Stimulated activated CD4-positive, alpha-beta T cell treated with anti-CD3 and anti-CD28 coated beads, Interleukin-1b, Interleukin-23, amount 100 ng/mL, for 1 hour (primary cell): ENCODE measurements at places on chromosomes 1 and 21.

GRCh38 chr1:153946622-153947241 is at the start of gene DENND4B:
Gene DENND4B (minus strand): TSS chr1:153946718. CDS start chr1:153944374, 2,344 bp downstream.
- peak; percentile 52 for DNase-seq

DNA sequence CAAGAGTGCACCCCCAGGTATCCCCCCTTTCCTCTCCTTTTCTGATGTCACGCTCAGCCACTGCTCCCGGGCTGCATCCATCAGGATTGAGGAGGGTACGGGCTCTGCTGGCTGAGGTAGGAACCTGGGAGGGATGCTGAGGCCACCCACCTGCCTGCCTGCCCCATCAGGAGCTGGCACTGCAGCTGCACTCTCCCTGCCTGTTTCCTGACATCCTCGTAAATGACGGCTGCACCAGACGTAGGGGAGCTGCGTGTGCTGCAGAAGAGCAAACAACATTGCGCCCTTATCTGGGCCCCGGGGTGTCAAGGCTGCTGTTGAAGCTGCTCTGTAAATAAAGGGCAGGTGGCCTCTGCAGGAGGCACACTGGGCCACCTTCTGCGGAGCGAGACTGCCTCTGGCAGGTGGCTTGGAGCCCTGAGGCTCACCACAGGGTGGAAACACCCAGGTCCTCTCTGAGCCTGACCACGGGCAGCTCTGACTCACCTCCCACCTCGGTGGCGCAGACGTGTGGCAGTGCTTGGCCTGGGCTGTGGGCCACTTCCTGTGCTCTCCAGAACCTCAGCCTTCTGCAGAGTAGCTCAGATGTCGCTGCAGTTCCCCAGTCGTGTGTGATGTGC is 30.9 kb downstream of the SNAP47 start:
- DNase-seq: peak; percentile 63

GRCh38 chr1:46183079-46183847 is 7.0 kb upstream of the P3R3URF start:
- no peak for DNase-seq

- DNase-seq: no peak
Measured at GRCh38 chr21:34806423-34806822, 137.6 kb downstream of the CLIC6 start.

GRCh38 chr1:101043776-101044175 is 18.2 kb upstream of the DPH5 start:
- no peak for DNase-seq

DNA sequence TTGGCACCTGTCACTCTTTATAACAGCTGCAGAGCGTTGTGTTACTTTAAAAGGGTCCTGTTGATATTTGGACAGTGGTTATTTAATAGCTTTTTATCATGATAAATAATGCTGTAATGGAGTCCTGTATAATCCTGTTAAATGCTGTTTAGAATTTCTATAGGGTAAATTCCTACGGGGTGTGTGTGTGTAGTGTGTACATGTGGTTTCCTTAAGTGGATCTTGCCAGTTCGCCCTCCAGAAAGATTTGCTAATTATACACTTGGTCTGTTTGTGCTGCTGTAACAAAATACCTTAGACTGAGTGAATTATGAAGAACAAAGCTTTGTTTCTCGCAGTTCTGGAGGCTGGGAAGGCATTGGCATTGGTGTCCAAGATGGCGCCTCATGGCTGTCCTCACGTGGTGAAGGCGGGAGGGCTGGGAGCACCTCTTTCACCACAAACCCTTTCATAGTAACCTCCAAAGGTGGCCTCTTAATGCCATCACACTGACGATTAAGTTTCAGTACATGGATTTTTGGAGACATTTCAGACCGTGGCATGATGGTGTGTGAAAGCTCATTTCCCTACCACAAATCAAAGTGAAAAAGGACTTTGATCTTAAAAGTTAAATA is 11.2 kb downstream of the PRMT2 start:
- no peak for DNase-seq

- no peak for DNase-seq
Measured at GRCh38 chr1:46804926-46805325, 6.1 kb downstream of the CYP4B1 start.
